ENCODE measurements at places on chromosomes 12 and 14.

DNA sequence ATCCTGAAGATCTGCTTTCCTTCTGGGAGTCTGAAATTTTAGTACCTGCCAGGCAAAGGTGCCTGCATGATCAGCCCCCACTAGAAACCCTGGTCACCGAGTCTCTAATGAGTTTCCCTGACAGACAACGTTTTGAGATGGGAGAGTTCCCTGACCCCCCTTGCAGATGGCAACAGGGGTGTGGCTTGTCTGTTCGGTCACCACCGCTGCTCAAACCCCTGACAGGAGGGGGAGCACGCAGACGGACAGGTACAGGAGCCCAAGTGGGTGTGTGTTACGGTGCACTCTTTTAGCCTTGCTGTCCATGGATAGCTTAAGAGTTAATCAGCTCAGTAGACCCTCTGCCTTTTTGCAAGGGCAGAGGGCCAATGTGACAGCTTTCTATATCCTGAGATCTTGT lies 19.3 kb upstream of the CDKN3 start:
- DNase-seq: no peak

- no peak for DNase-seq
Observed at GRCh38 chr12:120130011-120130410, 13.5 kb upstream of the RAB35 start.

GRCh38 chr12:99157946-99158345 lies 489.6 kb upstream of the GARIN6 start:
- no peak for DNase-seq

GRCh38 chr12:90449611-90450010 lies 505.4 kb downstream of the CCER1 start:
- no peak for DNase-seq

DNA sequence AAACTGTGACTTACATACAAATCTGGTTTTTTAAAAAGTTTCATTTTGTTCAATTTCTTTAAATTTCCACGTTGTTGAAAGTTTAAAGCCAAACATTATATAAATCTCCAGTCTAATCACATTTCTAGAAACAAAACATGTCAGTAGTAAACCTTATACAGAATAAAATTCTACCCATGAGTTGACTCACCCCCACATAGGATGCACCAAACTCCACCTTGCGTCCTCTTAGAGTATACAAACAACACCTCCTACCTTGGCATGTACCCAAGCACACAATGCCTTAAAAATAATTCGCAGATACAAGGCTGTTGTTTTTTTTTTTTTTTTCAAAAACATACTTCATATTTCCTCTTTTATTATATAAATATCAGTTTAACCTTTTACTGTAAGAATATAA lies 3.3 kb downstream of the FBXL14 start:
- DNase-seq: peak; percentile 65

- DNase-seq: no peak
Observed at GRCh38 chr14:44396226-44396625, 110.9 kb downstream of the FSCB start.

All from amniotic epithelial cell (primary cell).